Astrocyte (in vitro differentiated cells and primary cell): ENCODE measurements at places on chromosomes 16 and 17. TPM values are rescaled to one million over a fixed set of nuclear protein-coding genes. Genes with fewer than 3 reads are reported as not detected.
A peak's percentile ranks its signal among the peaks of the same experiment; 100 is the strongest.

- H3K36me3 ChIP-seq: no peaks in the 10 kb centered on the region
- no peak for DNase-seq
- peaks cover 3% of the 10 kb centered on the region for H3K27me3 ChIP-seq
- no peak overlapping the region for H3K4me3 ChIP-seq
- no peak overlapping the region for H3K27ac ChIP-seq
Observed at GRCh38 chr17:74267987-74268499, 6.0 kb upstream of the DNAI2 start.

- H3K4me3 ChIP-seq: no peak overlapping the region
- no peak overlapping the region for H3K27ac ChIP-seq
- peak; percentile 53 for DNase-seq
- no peaks in the 10 kb centered on the region for H3K27me3 ChIP-seq
Observed at GRCh38 chr17:35895636-35896587, 15.8 kb upstream of the CCL5 start.

Gene NECAB2
- total RNA-seq: 0.32 and 1.1 TPM in 2 replicates

Gene RAB11FIP4
- total RNA-seq: 1.9 and 4.4 TPM in 2 replicates
